ENCODE measurements at places on chromosomes 16 and 17.

DNA sequence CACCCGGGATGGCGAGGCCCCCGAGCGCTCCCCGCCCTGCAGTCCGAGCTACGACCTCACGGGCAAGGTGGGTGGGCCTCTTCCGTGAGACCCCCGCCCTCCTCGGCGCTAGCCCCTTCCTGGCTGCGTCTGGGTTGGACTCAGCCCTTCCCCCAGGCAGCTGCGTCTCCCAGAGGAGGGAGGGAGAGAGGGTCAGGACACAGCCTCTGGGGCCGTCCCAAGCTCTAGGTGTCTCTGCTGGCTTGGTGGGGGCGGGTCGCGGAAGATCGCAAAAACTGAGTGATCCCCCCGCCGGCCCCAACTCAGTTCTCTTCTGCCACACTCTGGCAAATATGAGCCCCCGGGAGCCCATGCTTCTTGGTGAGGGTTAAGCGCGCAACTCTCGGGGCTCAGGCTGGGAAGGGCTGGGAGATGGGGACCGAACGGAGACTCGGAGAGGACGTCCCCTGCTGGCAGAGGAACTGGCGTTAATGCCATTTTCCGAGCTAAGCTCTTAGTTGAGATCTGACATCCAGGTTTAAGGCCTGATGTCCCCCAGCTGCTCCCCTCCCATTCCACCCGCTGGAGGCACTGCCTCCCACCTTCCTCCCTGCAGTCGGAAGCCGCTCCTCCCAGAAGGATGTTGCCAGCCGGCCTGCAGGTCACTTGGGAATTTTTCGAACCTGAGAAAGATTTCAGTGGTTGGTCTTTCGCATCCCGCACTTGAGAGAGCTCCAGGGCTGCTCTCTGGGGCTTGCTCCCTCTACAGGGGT lies 419 bp downstream of the RAB37 start:
- DNase-seq: no peak

GRCh38 chr16:68686905-68687304 lies 41.8 kb downstream of the CDH3 start:
- DNase-seq: no peak

- DNase-seq: no peak
Measured at GRCh38 chr17:61144617-61145564, 254.8 kb upstream of the TBX2 start.

GRCh38 chr16:57531253-57531575 lies 5.2 kb downstream of the CCDC102A start:
- DNase-seq: peak; percentile 14

- DNase-seq: no peak
Measured at GRCh38 chr16:57383276-57384247, 11.3 kb downstream of the CX3CL1 start.

DNA sequence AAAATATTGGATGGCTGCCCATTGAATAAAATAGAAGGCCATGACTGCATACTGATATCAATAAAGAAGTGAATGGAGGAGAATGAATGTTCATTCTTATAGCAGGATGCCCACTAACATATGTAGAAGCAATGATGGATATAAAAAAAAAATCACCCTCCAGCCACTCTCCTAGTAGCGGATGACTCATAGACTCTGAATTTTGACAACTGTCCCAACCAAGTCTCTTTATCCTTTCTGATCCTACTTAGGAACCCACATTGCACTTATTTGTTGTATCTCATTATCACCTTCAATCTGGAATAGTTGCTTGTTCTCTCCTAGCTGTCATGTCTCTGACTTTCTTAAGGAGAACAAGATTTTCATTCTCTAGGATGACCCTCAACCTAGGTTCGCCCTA lies 429.9 kb downstream of the HS3ST3B1 start:
- DNase-seq: no peak

DNA sequence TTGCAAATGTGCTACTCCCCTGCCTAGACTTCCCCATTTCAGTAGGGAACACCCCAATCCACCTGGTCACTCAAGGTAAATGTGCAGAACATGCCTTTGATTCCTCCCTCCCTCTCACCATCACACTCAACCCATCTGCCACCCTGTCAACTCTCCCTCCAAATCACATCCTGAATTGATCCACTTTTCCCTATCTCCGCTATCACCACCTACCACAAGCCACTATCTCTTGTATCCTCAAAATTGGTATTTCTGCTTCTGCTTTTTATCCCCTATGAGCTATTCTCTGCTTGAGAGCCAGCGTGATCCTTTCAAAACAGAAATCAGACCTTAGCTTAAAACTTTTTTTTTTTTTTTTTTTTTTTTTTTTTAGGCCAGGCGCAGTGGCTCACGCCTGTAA lies 5.4 kb upstream of the NOL11 start:
- no peak for DNase-seq

- no peak for DNase-seq
Measured at GRCh38 chr16:60299241-60299776, 1565.2 kb upstream of the GOT2 start.

DNA sequence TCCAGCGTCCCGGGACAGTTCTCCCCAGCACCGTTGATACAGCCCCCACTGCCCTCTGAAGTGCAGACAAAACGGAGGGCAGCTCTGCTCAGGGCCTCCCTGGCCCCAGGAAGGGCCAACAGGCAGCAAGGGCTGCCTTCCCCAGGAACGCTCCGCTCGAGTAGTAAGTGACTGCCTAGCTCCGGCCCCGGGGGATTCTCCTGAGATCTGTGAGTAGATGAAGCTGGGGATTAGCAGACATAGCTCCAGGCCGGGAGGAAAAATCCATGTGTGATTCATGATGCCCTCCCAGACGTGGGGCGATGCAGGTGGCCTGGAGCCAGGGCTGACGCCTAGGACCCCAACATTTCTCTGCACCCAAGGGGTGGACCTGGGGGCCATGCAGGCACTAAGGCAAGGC lies 85.3 kb downstream of the ENGASE start:
- DNase-seq: peak; percentile 39

DNA sequence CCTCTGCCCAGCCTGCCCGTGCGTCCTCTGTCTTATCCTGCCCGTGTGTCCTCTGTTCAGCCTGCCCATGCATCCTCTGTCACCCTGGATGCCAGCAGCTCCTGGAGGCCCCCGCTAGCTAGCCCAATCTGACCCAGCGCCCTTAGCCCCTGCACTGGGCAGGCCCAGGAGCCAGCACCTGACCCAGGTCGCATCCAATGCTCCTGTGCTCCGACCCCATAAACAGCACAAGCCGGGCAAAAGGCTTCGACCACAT lies 13.1 kb downstream of the CDH15 start:
- no peak for DNase-seq

- DNase-seq: no peak
Measured at GRCh38 chr17:44875761-44876160, 23.5 kb downstream of the EFTUD2 start.

GRCh38 chr17:38903404-38903803 lies 22.0 kb upstream of the LASP1NB start:
- DNase-seq: no peak

GRCh38 chr17:46035112-46035818 lies 36.2 kb downstream of the STH start:
- no peak for DNase-seq

GRCh38 chr17:79294459-79295071 lies 219.9 kb downstream of the ENGASE start:
- DNase-seq: peak; percentile 42

GRCh38 chr17:40542558-40543411 lies 22.5 kb downstream of the CCR7 start:
- DNase-seq: no peak

All from upper lobe of left lung (tissue), 6 donors.